Renal pelvis (tissue), 12 donors: ENCODE measurements at places on chromosomes 6 and 20.

- no peak for DNase-seq
Measured at GRCh38 chr20:860891-861290, 27.4 kb downstream of the FAM110A start.

GRCh38 chr6:53813801-53814200 is 19.0 kb downstream of the LRRC1 start:
- DNase-seq: no peak

DNA sequence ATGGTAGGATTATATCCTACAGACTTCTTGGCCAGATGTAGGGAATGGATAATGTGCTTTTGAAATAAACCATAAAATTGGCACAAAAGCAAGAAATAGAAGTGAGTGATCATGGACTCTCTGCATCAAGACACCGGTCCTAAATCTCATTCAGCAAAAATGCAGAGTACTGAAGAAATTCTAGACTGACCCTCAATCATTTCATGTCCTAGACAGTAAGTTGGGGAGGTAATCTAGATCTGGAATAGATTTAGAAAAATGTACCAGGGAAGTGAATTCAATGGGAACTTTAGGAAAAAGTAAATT is 69.7 kb upstream of the ADTRP start:
- DNase-seq: no peak

DNA sequence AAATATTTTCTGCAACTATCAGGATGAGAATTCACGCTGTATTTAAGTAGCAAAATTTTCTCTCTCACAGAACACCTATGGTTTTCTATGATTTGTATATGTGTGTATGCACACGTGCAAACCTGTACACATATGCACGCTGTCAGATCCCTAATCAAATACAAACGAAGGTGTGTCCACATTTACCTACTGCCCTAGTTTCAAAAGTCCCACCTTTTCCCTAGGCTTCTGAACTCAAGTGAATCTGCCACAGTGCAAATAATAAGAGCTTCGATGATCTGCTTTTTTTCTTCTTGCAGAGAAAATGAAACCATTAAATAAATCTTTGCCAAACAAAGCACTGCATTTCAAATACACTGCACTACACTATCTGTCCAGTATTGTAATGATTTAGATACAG is 6.5 kb downstream of the HIVEP2 start:
- DNase-seq: no peak
